ENCODE measurements at places on chromosomes 12 and 14. TPM values are rescaled to one million over a fixed set of nuclear protein-coding genes. Genes with fewer than 3 reads are reported as not detected.

- no peak for DNase-seq
These were observed 12.6 kb downstream of the MMP17 start for GRCh38 chr12:131840643-131841416.

DNA sequence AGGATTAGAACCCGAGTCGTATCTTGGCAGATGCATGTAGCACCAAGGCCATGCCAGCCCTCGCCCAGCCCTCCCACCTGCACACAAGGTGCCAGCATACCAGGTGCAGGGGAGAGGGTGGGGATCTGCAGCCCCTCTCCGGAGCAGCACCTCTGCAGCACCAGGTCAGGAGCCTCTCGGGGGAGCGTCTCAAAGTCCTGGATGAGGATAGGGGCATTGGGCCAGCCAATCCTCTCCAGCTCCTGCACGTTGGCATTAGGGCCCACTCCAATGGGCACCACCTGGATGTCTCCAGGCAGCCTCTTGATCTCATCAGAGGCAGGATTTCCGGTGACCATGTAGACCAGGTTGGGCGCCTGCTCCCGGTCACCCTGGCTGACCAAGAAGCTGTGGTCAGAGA lies 73.2 kb upstream of the ANO2 start:
- DNase-seq, result no peak

GRCh38 chr12:103877934-103878510 lies 37.0 kb upstream of the NT5DC3 start:
- DNase-seq, result peak; percentile 29

GRCh38 chr14:55038708-55039107 lies 11.7 kb downstream of the SOCS4 start:
- DNase-seq, result no peak

DNA sequence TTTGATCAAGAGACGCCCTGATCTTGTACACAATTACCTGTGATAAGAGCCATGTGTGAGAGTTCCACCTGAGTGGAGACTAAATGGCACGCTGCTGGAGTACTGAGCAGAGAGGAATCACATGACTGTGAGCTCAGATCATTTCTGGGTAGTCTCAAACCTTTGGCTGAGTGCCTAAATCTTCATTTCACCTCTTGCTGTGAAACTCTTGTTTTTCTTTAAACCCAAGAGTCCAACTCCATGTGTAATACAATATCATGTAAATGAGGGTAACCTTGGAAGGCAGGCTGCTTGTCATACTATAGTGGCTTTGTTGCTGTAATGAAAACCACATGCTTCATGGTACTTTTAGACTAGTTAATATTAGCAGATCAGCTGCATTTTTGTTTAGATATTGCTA lies 156.9 kb downstream of the CAND1 start:
- DNase-seq, result peak; percentile 57

GRCh38 chr14:103594265-103594664 lies 31.5 kb downstream of the COA8 start:
- no peak for DNase-seq

DNA sequence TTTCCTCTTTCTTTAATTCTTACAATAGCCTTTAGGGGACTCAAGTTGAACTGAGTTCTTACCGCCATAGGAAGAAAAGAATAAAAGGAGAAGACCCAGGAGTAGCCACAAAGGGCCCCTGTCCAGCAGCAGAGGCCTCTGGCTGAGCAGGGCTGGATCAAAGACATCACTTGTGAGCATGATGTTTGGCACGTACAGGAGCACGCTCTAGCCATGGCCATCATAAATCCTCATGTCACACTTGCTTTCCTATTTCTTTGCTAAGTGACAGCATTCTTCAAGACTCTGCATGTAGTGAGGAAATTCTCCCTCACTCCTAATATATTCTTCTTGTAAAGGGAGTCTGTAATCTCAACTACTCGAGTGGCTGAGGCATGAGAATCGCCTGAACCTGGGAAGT lies 15.7 kb downstream of the CLEC4C start:
- DNase-seq, result no peak

DNA sequence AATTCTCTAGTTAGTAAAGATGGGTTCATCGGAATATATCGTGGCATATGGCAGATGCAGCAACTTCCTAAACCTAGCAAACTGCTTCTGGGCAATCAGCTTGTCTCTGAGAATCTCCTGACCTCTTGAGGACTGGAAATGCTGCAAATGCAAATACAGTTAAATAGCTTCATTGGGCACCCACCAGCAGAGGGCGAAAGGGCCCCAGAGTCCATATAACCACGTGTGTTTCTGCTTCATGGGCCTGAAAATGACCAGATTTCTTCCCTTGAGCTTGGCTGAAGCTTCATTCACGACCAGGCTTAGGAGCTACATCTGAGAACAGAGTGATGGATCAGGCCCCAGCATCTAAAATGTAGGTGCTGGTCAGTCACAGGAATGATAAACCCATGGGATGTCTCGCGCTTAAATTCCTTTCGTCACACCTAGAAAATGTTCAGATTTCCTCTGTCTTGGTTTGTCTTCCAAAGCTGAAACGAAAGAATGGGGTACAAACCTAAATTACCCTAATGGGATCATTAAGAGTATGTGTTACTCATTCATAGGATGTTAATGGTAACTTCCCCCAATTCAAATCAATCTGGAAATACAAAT lies 1482.5 kb upstream of the TMEM132C start:
- DNase-seq, result no peak

DNA sequence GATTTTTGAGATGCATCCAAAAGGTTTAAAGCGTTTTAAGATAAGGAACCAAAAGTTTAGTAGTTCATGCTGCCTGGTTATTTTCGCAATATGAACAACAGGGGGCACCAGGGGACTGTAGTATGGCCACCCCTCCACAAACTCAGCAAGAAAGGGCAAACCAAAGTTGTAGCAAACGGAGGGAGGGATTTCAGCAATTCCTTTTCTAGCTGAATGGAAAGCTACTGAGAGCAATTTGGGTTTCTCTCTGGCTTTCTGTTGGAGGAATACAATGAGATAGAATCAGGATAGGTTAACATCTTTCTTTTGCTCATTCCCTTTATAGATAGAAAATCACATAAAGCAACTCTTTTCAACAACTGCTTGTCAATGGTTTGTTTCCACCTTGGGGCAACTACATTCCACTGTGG lies 62.5 kb downstream of the DRAM1 start:
- DNase-seq, result peak; percentile 63

GRCh38 chr14:35331605-35332516 lies 39.7 kb downstream of the PSMA6 start:
- no peak for DNase-seq

DNA sequence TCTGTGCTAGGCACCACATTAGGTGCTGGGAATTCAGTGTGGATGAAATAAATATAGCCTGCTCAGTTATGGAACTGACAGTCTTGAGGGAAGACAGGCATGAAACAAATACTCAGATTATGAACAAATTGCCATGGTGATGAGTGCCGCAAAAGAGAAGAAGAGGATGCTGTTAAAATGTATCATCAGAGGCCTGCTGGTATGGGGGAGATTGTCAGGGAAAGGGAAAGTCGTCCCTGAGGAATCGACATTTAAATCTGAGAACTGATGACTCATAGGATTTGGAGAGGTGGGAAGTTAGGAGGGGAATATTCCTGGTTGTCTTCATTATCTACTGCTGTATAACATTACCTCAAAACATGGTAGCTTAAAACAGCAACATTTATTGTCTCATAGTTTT lies 42.0 kb downstream of the PPP1R36 start:
- DNase-seq, result no peak

DNA sequence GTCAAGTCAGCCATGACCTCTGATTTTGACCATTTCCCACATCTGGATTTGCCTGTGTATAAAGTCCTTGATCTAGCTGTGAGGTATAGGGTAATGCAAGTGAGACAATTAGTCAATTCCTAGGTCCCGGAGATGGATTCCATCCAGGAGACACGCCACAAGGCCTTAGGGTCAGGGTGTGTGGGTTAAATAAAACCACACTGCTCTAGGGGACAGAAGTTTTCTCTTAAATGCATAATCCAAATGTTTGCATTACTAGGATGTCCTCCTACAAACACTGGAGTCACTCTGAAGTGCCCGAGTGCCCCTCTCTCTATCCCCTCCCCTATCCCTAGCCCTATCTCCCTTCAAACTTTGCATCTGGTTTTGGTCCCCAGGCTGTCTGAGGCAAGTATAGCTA lies 26.8 kb downstream of the LRIG3 start:
- DNase-seq, result no peak

DNA sequence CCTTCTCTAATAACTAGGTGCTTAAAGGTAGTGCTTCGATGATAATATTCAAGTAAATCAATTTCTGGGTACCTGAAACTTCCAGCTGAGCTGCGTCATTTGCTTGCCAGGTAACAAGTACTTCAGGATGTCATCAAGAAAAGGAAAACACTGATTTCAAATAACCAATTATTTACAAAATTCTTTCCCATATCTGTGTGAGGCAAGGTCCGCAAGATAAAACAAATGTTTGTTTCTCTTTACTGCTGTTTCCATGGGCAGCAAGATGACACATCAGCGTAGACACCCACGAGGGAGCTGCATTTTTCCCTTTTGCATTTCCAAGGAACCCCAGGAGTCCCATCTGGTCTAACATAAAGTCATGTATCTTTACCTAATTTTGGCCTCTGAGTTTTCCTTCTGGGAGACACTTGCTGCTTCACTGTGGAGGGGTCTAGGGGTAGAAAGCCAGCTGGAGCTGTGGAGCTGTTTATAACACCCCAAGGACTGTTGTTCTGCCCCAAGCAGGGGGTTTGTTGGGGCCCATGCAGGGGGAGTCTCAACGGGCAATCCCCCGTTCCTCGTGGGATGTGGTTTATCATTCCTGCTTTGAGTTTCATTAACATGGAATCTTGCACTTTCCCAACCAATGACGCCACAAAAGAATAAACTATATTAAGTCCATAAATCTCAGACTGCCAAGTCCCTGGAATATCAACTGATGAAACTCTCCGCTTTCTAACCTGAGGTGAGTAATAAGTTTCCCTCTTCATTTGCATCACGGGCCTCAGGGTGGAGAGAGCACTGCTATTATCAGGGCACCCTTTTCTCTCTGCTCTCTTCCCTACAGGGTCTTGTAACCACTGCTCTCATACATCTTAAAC lies 112.8 kb upstream of the PELI2 start:
- peak; percentile 44 for DNase-seq

DNA sequence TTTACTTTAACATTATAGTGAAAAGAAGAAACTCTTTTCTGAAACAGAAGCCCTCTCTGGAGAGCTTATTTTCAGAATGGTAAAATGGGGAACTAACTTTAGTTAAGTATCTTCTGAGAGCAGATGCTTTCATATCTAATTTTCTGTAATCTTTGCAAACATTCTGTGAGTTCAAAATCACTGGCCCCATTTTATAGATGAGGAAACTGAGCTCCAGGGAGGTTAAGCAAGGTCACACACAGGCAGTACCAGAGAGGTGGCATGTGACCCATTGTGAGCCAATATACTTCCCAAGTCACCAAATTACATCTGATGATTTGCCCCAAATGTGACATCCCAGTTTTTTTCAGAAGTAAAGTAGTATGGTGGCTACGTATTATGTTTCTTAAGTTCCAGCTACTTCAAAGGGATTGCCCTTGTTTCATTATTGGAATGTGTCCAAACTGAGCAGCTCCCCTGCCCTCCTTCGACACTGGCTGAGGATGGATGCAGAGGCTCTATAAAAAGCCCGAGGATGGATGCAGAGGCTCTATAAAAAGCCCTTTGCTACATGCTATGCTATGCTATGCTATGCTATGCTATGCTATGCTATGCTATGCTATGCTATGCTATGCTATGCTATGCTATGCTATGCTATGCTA lies 36.2 kb upstream of the NUDT4 start:
- DNase-seq, result no peak

DNA sequence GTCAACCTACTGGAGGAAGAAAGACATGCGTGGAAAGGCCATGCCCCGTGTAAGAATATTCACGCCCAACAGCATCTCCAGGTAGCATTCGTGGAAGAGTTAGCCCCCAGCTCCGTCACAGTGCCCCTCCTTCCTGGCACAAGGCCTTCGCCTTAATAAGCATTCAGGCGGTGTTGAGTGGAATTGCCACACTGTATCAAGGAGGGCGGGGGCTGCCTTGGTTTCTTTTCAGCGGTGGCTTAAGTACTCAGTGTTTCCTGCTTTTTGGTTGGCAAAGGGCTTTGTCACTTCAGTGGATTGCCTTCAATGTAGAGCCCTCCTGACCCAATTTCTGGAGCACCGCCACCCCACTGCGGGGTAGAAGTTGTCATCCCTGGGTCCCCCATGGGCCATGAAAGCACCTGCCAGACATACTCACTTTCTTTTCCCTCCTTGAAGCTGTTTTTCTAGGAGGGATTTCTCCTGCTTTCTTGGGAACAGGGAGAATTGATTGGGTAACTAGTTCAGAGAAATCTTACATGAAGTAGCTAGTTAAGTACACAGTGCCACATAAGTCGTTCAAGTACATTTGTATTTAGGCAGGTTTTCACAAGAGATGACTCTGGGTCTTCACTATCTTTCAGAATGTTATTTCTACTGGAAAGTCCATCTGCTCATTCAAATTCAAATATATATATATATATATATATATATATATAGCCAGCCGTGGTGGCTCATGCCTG lies 65.5 kb upstream of the STON2 start:
- DNase-seq, result no peak

- no peak for DNase-seq
These were observed 173.9 kb downstream of the MYRFL start for GRCh38 chr12:69998922-69999321.

GRCh38 chr14:28461389-28461788 lies 305.2 kb upstream of the FOXG1 start:
- DNase-seq, result no peak

DNA sequence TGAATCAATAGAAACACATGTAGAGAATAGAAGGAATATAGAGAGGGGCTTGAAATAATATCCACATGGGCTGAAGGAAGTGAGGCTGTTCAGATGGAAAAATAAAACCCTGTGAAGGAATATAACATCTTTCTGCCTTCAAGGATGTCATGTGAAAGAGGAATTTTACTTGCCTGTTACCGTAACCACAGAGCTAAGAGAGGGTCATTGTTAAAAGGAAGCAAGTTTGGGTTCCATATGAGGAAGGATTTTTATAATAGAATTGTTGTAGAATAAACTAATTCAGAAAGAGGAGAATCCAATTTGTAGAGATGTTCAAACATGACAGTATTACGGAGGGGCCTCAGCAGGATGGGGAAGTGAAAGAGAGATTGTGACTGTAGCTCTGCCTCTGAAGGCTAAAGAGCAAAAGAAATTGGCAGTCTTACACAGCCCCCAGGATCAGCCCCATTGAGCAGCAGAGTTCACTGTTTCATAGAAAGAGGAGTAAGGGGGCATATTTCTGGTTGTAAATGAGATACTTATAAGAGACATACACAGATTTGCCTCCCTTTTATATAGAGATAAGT lies 41.8 kb upstream of the PTPRR start:
- no peak for DNase-seq

- DNase-seq, result peak; percentile 3
These were observed 57.1 kb downstream of the ZDHHC17 start for GRCh38 chr12:76820888-76821482.

- no peak for DNase-seq
These were observed 170.3 kb downstream of the TTC7B start for GRCh38 chr14:90645842-90646443.

GRCh38 chr14:22474730-22475351 lies 114.2 kb downstream of the DAD1 start:
- no peak for DNase-seq

The MANSC4 gene
- not detected for polyA plus RNA-seq

The TAS2R8 gene
- 0.06 TPM for polyA plus RNA-seq

The DPY19L2 gene
- polyA plus RNA-seq, result 7.8 TPM

The SIX1 gene
- polyA plus RNA-seq, result 26.9 TPM

The GYS2 gene
- polyA plus RNA-seq, result not detected
